ENCODE measurements at places on chromosomes 16 and 17.
A peak's percentile ranks its signal among the peaks of the same experiment; 100 is the strongest.

- peak; percentile 84 for DNase-seq
These were observed 47.4 kb upstream of the NUDT7 start for GRCh38 chr16:77674888-77675287.

DNA sequence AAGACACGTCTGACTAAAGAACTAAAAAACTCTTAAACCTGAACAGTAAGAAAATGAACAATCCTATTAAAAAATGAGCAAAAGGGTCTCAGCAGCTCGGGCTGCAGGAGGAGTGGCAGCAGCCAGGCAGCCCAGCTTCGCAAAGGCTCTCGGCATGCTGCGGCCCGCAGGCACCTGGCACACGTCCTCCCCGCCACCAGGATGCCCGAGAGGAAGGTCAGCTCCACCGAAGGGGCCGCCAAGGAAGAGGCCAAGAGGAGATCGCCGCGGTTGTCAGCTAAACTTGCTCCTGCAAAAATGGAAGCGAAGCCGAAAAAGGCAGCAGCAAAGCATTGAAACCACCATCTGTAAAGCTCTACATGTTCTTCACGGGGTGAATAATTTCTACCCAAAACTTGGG is 173.5 kb downstream of the BCAS3 start:
- no peak for DNase-seq

DNA sequence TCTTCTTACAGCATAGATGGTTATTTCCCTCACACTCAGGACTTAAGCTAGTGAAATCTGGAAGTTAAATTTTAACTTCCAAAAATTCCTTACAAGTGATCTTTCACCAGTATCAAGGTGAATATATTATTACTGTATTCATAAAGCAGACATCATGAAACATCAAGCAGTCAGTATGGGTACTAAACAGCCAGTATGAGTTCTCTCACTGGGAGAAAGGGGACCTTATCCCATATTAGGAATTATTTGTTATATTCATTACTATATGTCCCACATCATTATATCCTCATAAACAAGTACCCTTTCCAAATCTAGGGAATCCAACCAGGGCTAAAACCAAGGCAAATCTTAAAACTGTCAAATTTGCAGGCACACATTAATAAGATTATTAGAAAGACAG is 15.3 kb downstream of the NUFIP2 start:
- DNase-seq: no peak

- DNase-seq: no peak
These were observed 1.7 kb upstream of the CCL1 start for GRCh38 chr17:34364751-34365150.

- DNase-seq: no peak
These were observed 471.8 kb downstream of the MAF start for GRCh38 chr16:79128706-79129105.

- DNase-seq: peak; percentile 67
These were observed 25.1 kb upstream of the FOXK2 start for GRCh38 chr17:82494236-82495055.

- no peak for DNase-seq
These were observed 62.8 kb upstream of the GPR139 start for GRCh38 chr16:20136446-20136968.

GRCh38 chr16:55955845-55956244 is 80.7 kb upstream of the CES5A start:
- no peak for DNase-seq

DNA sequence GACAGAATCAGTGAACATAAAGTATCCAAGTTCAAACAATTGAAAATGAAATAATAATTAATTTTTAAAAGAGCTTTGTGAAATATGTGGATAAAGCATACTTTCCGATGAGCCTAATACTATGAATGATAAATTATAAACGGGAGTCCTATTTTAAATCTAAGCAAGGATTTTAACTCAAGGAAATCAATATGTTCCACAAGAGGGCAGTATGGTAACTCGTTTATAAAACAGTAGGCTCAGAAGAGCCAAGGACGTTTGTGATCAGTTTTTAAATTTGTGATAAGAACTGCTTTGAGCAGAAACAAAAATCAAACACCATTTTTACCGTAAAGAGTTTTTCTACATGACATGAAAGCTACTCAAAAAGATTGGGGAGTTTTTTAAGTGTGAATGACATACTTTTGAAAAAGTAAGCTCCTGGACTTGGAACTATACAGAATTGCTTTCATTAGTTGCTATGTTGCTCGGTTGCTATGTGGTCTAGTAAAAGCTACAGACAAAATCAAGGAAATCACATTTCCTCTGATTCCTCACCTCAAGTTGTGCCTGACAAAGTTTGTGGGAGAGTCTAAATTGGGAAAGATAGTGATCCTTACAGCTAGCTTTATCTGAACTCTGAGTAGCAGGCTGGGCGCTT is 11.8 kb upstream of the TEKT1 start:
- peak; percentile 77 for DNase-seq

DNA sequence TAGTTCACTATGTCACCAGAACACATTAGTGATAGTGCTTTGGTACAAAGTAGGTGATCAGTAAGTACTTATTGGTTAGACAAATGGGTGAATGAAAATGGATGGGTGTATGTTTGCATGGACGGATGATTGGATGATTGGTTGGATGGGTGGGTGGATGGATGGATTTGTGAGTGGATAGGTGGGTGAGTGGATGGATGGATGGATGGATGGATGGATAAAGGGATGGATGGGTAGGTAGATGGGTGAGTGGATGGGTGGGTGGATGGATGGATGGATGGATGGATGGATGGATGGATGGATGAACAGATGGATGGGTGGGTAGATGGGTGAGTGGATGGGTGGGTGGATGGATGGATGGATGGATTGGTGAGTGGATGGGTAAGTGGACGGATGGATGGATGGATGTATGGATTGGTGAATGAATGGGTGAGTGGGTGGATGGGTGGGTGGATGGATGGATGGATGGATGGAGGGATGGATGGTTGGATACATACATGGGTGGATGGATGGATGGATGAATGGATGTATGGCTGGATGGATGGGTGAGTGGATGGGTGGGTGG is 225.3 kb upstream of the GSE1 start:
- DNase-seq: no peak

DNA sequence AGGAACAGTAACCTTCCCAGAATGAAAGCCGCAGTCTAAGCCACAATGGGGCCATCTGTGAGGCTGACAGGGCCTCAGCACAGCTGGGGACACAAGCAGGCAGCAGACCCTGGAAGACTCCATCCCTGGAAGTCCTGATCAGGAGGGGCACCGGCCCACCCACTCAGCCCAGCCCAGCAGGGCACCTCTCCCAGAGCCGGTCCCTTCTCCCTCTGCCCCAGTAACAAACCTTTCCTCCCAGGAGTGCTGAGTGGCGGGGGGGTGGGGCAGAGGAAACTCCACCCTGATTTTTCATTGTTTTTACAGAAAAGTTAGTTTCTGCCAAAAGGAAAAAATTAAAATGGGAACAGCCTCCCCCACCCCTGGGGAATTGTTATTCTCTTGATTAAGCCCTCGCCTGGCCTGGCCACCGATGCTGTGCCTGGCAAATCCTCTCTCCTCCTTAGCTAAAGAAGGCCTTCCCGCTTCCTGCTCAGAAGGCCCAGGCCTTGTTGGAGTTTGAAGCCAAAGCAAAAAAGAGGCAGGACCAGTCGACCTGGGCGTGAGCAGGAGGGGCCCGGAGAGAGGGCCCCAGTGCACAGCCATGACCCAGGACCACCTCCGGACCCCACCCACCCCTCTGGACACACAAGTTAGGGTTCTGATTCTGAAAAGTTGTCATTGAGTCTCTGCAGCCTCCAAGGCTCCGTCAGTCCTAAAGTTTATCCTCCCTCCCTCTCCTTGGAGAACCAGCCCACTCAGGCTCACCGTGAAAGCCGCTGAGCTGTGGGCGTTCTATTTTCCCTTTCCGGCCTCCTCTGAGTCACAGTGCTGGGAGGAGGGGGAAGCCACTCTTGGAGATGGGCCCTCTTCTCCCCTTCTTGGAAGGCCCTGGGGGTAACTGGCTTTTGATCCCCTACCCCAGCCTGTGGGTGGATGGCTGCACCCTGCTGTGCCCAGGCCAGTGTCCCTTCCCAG is 128.4 kb upstream of the TNRC6C start:
- DNase-seq: no peak

GRCh38 chr17:81840826-81841778 is 6.3 kb upstream of the PPP1R27 start:
- DNase-seq: peak; percentile 90

DNA sequence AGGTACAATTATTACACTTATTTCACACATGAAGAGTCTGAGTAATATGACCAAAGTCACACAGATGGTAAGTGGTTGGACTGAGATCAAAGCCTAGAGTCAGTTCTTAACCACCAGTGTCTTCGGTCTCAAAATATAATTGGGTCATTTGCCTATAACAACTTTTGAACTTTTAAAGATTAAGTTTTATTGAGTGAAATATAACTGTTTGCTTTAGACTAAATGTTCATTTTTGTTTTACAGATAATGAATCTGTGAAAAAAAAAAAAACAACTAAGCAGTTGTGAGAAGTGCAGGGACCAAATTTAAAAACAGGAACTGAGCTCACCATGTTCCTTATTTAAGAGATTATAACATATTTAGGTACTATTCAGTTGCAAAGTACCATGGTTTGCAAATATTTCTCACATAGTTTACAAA is 150.1 kb downstream of the ITFG1 start:
- no peak for DNase-seq

DNA sequence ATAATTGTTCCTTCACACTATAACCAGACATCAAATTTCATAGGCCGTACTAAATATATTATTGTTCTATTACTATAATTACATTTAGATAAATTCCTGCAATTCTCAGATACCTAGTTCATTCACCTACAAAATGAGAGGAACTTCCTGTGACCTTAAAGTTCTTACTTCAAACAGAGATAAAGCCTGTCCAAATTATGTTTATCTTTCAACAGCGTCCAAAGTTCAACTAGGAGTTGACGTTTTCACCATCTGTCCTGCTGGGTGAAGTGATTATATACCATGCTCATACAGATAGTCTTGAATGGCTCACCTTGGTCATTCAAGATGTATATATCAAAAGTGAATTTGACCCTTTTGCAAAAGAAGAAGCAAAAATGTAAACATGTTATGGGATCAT is 440.6 kb downstream of the CDH8 start:
- no peak for DNase-seq

- no peak for DNase-seq
These were observed 20.9 kb downstream of the LDAF1 start for GRCh38 chr16:21179126-21179982.
